NCI-H1694 (cell line): ENCODE measurements at places on chromosomes 4 and X.

DNA sequence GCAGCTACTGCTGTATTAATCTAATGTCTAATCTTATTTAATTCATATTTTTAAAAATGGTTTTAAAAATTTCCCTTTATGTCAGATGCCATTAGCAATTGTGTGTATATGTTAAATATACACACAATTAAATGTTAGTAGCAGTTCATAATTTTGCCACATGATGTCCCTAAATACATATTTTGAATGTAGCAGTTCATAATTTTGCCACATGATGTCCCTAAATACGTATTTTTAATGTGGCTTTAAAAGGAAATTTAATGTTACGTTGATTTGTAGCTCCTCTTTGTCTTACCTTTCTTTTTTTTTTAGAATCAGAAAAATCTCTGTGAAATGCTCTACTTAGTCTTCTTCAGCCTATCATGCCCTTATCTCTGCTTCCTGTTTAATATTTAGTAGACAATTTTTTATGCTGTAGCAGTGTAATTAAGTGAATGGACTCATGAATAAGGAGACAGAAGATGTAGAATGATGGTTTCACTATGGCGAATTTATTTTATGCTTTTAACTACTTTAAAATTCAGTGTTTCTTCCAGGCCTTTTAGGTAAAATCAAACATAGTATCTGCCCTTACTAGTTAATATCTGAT, 26.1 kb downstream of the RBM46 start:
- peak; percentile 35 for DNase-seq

- no peak for DNase-seq
Measured at GRCh38 chr4:112589206-112589605, 47.5 kb downstream of the ZGRF1 start.

GRCh38 chr4:142752202-142752786, 93.8 kb downstream of the INPP4B start:
- DNase-seq, result no peak

DNA sequence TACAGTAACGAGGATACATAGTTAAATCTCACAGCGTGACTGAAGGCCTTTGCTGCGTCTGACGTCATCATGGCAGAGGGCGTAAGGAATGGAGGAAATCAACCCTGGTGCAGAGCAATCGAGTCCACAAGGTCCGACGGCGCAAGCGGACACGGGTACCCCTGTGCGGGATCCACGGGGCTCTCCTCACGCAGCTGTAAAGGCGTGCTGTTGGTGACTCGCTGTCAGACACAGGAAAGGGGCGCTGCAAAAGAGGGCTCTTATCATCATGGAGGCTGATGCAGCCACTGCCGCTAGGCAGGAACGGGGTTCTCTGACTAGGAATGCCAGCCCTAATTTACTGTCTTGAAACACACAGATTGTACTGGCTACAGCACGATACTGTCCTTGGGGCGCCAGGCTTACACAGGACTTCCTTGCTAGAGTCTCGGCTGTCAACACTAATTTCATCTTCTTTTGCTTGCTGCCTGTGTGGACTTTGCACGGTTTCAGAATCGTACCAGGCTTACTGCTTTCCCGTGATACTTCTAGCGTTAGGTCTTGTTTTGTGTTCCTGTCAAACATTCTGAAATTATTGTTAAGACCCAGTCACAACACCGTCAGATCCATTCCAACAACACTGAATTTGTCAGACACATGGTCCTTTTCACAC, 13.6 kb downstream of the RNF212 start:
- DNase-seq, result no peak

DNA sequence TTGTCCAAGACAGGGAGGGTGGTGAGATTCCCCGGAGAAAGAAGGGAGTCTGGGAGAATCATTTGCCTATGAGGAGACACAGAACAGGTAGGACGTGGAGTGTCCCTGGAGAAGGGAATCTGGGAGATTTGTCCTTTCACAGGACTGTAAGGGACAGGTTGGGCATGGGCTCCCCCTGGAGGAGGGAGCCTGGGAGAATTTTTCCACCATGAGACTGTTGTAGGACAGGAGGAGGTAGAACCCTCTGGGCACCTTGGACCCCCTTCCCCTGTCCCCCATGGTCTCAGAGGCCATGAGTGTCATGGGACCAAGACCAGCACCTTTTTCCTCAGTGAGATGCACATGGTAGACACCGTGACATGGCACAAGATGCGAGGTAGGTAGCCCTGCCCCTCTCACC, 2.8 kb downstream of the PORCN start:
- peak; percentile 30 for DNase-seq

DNA sequence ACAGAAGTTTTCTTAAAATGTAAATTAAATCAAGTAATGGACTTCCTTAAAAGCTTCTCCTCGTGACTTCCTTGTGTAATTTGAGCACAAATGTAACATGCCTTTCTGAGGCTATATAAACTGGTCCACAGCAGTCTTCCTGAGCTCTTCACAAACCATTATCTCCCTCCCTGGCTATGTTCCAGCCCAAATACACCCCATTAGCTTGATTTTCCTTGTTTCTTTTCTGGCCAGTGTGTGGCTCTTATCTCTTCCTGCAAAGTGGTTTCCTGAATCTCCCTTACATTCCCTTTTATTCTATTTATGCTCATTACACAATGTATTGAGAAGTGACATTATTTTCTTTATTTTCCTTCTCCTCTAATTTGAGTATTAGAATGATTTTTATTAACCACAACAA, 1085.3 kb upstream of the PCDH10 start:
- no peak for DNase-seq

DNA sequence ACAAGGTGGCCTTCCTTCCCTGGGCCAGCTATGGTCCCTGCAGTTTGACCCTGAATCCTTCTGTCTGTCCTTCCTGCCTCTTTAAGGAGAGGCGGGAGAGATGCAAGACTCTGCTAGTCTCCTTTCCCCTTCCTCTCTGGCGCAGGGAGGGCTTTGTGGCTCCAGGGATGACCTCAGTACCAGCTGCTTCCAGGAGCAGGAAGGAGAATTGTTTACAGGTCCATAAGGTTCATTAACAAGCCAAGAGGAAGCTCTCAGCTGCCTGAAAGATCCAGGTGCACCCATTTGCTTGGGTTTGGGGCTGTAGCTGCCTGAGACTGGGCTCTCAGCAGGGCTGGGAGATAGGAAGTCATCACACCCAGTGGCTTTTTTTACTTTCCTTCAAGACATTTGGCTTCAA, 4.0 kb upstream of the FATE1 start:
- no peak for DNase-seq

- DNase-seq, result no peak
Measured at GRCh38 chrX:145716226-145716625, 101.4 kb upstream of the SLITRK2 start.
